Left renal cortex interstitium (tissue), 4 donors: ENCODE measurements at places on chromosomes 2 and 18. TPM values are rescaled to one million over a fixed set of nuclear protein-coding genes. Genes with fewer than 3 reads are reported as not detected.

The RAB31 gene
- polyA plus RNA-seq: 26.1 TPM

The COLEC12 gene
- polyA plus RNA-seq: 24.0 TPM

The PPP1R7 gene
- polyA plus RNA-seq: 80.2 TPM

The NEU2 gene
- not detected for polyA plus RNA-seq

The RPRD1A gene
- polyA plus RNA-seq: 63.0 TPM

The TDRD15 gene
- polyA plus RNA-seq: 0.03 TPM

The UNC80 gene
- 1.1 TPM for polyA plus RNA-seq

The IL18RAP gene
- 0.11 TPM for polyA plus RNA-seq

The MYCN gene
- 25.2 TPM for polyA plus RNA-seq

The GPR17 gene
- polyA plus RNA-seq: 0.60 TPM

The VRK2 gene
- 22.3 TPM for polyA plus RNA-seq

The CXCR1 gene
- 0.07 TPM for polyA plus RNA-seq

The FAM124B gene
- 2.2 TPM for polyA plus RNA-seq

The RBM44 gene
- 0.30 TPM for polyA plus RNA-seq

The BUB1 gene
- polyA plus RNA-seq: 26.6 TPM

The IFT172 gene
- polyA plus RNA-seq: 78.8 TPM
